NCI-H774 (cell line): ENCODE measurements at places on chromosomes 16 and 17.

DNA sequence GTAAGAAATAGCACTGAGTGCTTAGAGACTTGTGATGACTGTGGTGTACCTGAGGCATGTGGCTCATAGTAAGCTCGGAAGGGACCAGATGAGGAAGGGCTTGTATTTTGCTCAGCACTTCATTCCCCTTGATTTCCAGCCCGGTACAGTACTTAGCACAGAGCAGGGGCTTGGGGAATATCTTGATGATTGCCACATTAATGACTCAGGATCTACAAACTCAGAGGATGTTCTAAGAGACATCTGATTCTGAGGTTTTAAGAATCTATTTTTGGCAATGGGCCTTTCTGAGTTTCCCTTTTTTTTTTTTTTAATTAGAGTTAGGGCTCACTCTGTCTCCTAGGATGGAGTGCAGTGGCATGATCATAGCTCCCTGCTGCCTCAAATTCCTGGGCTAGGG lies 9.1 kb downstream of the ASPHD1 start:
- DNase-seq = no peak

DNA sequence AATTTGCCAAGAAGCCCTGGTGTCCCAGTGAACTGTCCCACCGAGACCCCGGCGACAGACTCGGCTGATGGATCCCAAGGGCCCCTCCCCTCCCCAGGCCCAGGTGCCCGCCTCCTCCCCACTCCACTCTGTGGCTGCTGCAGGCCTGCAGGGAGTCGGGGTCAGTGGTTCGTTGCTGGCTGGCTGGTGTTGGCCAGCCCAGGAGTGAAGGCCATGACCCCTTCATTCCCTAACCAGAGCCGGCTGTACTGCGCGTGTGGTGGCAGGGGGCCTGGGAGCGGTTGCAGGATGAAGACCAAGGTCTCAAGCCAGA lies 9.2 kb upstream of the TBX2 start:
- DNase-seq = no peak

DNA sequence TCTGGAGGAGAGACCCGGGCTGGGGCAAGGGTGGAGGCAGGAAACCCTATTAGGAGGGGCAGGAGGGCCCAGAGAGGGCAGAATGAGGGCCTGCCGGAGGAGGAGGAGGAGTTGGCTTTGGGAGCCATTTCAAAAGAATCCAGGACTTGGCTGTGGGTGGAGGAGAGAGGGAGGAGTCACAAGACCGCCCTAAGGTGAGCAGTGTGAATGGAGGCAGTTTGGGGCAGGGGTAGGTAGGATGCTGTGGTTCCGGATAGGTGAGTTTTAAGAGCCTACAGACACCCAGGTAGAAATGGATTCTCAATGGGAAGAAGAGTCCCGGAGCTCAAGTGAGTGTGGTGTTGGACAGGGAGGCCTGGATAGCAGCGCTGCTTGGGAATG lies 80.3 kb downstream of the ARHGAP23 start:
- no peak for DNase-seq

DNA sequence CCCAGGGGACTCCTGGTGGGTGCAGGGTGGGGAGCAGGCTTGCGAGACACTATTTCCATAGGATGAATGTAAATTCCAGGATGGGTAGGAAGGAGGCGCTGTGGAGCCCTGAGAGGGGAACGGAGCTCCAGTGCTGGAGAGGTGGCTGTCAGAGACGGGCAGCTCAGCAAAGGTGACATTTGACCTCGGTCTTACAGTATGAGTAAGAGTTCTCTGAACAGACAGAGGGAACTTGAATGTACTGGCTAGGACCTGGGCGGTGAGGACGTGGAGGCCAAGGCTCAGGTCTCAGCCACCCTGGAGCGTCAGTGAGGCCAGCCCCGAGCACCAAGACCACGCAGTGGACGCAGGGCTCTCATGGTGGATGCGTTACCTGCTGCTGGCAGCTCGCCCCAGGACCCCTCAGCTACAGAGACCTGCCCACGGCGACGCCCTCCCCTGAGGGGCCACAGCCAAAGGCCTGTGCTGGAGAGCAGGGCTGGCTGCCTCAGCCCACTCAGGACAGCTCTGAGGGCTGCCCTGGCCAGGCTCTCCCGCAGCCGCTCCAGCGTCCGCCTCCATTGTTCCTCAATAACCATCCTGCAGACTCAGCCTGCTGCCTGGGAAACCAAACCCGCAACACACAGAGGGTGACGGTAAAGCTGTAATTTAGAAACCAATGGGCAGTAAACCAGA lies 65.9 kb upstream of the TNRC6C start:
- DNase-seq = no peak

GRCh38 chr17:38697061-38697820 lies 7.8 kb upstream of the MLLT6 start:
- DNase-seq = no peak

DNA sequence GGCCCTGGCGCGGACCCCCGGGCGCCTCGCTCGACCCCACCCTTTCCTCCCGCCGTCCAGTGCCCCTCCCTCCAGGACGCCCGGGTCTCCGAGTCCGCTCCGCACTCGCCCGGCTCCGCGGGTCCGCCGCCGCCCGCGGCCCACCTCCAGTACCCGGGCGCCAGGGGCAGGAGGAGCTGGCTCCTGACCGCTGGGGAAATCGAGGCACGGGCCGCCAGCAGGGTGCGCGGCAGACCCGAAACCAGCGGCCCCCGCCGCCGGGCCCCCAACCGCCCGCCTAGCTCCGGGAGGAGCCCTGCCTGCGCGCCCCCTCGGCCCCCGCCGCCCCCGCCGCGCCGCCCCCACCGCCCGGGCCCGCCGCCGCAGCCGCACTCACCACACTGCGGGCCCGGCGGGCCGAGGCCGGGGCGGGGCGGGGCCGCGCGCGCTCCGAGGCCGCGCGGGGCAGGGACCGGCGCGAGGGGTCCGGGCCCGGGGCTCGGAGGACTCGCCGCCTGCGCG lies 333 bp downstream of the MAFG start:
- no peak for DNase-seq

- DNase-seq = peak; percentile 10
These were observed 45.2 kb downstream of the MYH13 start for GRCh38 chr17:10327640-10328039.

DNA sequence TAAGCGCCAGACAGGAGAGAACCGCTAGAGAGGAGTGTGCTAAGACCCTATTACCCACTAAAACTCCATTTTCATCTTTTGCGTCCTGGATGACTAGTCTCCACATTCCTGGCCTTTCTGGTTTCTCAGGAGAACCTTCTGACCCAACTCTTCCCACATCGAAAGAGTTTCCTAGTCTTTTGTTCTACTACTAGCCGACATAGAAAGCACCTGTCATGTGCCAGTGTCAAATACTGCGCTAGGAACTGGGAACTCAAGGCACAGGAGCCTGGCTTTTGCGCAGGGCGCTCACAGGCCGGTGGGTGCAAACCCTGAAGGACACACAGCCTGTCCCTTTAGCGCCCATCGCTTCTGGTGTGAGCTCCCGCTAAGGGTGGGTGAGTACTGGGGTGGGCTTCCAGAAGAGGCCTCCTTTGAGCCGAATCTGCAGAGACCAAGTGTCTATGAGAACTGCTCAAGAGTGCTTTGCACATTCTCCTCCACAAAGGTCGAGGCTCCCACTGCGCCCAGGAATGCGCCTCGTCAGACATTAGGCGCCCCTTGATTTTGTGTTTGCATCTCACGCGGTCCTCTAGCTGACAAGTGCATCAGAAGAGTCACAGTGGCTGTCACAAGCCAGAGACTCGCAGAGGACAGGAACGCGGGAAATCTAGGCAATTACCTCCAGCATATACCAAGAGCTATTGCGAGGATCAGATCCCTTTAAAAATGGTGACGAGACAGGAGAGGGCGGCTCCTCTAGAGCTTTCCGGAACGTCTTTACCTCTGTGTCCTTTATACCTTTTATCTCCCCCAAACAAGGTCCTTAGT lies 2.0 kb upstream of the PSMB3 start:
- peak; percentile 52 for DNase-seq

DNA sequence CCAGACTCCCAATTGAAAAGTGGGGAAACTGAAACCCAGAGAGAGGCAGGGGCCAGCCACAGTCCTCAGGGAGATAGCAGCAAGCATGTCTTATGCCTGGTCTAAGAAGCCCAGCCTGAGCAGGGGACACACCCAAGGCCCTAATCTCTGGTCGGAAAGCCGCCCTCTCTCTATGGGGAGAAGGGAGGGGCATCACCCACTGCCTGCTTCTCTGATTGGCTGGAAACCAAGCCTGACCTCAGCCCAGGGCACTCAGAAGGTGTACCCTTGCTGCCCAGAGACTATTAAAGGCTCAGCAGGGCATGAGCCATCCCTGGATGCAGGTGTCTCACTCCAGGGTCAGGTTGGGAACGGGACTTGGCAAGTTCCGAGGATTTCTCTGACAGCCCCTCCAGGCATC lies 5.7 kb upstream of the KRT13 start:
- peak; percentile 72 for DNase-seq

DNA sequence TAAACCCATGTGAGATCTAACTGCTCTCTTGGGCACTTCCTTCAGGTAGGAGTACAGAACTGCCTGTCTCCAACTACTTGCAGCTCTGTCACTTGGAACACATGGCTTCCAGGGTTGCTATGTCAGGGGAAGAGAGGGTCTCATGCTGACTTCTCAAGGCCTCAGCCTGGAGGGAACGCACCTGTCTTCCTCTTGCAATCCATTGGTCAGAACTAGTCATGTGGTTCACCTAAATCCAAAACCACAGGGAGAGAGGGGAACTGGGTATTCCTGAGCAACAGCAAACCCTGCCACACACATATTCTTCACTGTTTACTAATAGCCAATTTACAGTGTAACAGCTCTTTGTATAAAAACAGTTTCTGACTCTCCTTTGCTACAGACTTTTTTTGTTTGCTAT lies 206.1 kb downstream of the KCNJ2 start:
- DNase-seq = no peak

GRCh38 chr16:46800494-46800893 lies 30.5 kb downstream of the C16orf87 start:
- DNase-seq = no peak

DNA sequence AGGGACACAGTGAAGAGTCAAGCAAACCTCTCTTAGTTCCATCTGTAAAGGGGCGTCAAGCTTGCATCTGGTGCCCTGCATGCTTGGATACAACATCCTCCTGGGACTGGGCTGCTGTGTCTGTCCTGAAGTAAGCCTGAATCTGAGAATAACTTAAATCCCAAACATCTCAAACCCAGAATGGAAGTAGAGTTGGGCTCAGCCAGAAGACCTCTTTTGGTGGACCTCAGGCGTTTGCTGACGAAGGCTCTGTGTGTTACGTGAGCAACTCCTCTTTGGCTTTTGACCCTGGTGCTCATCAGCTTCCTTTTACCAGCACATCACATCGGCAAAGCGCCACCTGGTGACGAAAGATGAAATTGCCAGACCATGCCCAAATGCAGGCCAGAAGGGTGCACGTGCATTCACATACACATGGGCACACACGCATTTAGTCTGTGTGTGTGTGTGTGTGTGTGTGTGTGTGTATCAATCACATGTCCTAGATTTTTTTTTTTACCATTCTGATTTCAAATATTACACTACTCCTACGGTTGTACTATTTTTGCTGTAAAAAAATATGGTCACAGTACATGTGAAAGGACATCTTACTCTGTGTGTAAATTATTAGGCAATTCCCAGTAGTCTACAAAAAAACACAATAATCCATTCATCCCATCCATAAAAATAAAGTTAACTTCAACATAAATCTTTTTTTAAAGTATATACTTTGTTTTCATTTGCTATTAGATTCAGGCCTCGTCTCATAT lies 41.1 kb upstream of the FOXJ1 start:
- DNase-seq = peak; percentile 91

- DNase-seq = no peak
These were observed 174.1 kb downstream of the ZFHX3 start for GRCh38 chr16:72873853-72874252.

DNA sequence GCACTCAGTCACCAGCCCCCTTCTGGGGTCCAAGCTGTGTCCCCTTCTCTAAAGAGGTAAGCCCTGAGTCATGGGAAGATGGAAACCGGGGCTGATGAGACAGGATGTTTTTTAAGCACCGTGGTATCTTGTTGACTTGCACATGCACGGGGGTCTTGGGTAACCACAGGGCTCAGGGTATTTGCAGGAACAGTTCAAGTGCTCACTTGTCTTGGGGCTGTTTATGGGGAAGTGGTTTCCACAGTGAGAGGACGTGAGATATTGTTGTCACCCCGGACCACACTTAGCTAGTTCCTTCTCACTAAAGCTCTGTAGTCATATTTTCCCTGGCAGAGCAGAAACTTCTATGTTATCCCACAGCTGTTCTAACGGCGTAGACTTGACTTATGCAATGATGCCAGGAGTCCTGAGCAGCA lies 7.7 kb downstream of the CCL3L1 start:
- DNase-seq = no peak

GRCh38 chr16:3065742-3066439 lies 451 bp downstream of the IL32 start:
- no peak for DNase-seq

GRCh38 chr16:11423315-11424117 lies 78.3 kb downstream of the RMI2 start:
- no peak for DNase-seq

GRCh38 chr16:48432136-48432535 lies 46.9 kb upstream of the SIAH1 start:
- DNase-seq = no peak

DNA sequence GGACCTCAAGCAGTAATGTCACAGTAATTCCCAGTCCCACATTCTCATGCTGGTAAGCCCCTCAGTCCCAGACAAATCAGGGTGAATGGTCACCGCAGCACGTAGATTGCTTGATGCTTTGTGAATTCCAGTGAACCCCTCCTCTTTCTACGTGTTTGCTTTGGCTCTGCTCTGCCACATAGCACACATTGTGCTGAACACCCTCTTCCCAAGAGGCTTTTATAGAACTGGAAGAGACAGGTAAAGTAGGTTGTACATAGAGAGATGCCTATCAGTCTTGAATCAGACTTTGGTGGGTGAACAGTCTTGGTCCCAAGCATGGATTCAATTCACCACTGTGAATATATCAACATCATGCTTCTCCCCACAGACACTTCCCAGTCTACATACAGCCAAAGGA lies 579 bp upstream of the KRTAP9-6 start:
- no peak for DNase-seq

DNA sequence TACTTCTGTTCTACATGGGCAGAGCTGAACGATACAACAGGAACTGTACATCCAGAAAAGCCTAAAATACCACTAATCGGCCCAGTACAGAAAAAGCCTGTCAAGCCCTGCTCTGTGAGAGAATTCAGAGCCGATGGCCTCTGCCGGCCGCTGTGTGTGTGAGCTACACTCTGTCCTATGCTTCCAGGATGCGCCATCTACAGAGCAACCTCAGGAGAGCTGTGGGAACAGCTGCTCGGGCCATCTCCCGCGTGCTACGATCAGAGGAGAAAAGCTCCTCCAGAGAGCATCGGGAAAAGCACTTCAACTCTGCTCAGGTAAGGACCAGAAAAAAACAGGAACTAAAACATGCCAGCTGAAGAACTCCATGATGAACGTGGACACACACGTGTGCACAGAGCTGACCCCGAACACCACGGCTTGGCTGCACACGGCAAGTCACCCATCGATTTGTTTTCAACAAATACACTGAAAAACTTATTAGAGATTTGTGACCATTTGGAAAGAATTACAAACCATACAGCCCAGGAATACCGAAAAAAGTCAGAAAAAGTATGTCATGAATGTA lies 115.9 kb downstream of the ANKRD11 start:
- DNase-seq = no peak

GRCh38 chr17:81271226-81271625 lies 23.9 kb downstream of the SLC38A10 start:
- no peak for DNase-seq

- no peak for DNase-seq
These were observed 37.9 kb downstream of the COTL1 start for GRCh38 chr16:84579936-84580335.

- DNase-seq = no peak
These were observed 5.6 kb downstream of the FMNL1 start for GRCh38 chr17:45227101-45227925.

- DNase-seq = no peak
These were observed 31.1 kb upstream of the JPH3 start for GRCh38 chr16:87570938-87571867.

- peak; percentile 31 for DNase-seq
These were observed 6.9 kb upstream of the SLC7A6 start for GRCh38 chr16:68257251-68257905.
